ENCODE measurements at places on chromosomes 12 and 14.

- no peak for DNase-seq
Measured at GRCh38 chr12:51391283-51392123, at the start of gene GALNT6. GALNT6 (minus strand) TSS chr12:51391406; CDS start chr12:51379781, 11,625 bp downstream.

GRCh38 chr14:92563765-92564285 is 50.2 kb downstream of the RIN3 start:
- DNase-seq, result no peak

GRCh38 chr12:23055004-23055403 is 430.0 kb downstream of the ETNK1 start:
- no peak for DNase-seq

DNA sequence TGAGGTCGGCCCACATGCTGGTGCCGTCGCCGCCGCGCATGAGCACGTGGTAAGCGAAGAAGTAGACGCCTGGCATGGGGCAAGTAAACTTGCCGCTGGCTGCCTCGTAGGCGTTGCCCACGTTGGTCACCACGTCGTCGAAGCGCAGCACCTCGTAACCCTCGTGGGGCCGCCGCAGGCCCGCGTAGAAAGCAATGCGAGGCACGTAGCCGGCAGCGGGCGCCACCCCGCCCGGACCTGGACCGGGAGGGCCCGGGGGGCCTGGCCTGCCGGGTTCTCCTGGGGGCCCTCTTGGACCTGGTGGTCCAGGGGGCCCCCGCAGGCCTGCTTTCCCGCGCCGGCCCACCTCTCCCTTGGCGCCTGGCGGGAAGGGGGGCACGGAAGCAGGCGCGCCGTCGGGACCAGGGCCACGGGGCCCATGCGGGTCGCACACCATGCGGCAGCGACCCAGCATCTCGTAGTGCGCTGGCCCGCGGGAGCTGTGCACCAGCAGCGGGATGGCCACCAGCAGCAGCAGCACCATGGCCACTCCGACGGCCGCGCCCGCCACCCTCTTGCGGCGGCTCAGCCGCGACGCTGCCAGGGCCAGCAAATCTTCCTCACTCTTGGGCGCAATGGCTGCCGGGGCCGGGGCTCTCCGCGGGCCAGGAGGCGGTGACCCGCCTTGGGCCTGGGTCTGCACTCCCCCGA is 888 bp downstream of the C1QL4 start:
- DNase-seq, result no peak

GRCh38 chr12:11801643-11802042 is 152.2 kb downstream of the ETV6 start:
- DNase-seq, result no peak

GRCh38 chr14:35395283-35395682 is 9.3 kb downstream of the NFKBIA start:
- DNase-seq, result no peak

DNA sequence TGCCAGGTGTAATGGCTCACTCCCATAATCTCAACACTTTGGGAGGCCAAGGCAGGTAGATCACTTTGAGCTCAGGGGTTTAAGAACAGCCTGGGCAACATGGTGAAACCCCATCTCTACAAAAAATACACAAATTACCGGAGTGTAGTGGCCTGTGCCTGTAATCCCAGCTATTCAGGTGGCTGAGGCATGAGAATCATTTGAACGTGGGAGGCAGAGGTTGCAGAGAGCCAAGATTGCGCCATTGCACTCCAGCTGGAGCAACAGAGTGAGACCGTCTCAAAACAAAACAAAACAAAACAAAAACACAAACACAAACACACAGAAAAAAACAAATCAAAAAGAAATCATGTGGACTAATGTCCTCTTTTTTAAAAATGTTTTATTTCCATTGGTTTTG is 104.4 kb downstream of the NUAK1 start:
- no peak for DNase-seq

DNA sequence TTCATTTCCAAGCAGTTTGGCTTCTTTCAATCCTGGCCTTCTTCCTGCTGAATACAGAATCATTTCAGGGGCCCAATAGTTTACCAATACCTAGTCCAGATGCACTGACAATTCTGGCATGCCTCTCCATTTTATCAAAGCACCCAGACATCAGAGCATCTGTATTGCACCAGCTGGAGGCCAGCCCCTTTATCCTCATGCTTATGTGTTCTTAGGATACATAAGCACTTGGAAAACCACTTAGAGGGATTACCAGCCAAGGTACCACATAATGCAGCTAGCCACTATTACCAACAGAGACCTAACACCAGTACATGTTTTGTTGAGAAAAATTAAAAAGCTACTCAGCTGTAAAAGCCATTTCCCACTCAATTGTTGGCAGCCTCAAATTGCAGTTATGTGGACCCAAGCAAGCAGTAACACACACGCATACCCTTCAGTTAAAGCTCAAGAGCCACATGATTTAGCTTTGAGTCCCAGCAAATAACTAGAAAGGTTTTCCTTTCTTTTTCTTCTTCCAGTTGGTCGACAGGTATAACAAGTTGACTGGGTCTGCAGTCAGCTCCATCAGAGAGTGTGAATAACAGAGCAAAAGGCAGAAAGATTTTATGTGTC is 263.8 kb downstream of the DIO2 start:
- DNase-seq, result no peak

GRCh38 chr12:68428724-68429501 is 96.8 kb upstream of the MDM1 start:
- no peak for DNase-seq

- DNase-seq, result no peak
Measured at GRCh38 chr12:113413488-113413939, 8.7 kb upstream of the SDSL start.

- DNase-seq, result no peak
Measured at GRCh38 chr12:65568517-65568916, 255.8 kb upstream of the HMGA2 start.

DNA sequence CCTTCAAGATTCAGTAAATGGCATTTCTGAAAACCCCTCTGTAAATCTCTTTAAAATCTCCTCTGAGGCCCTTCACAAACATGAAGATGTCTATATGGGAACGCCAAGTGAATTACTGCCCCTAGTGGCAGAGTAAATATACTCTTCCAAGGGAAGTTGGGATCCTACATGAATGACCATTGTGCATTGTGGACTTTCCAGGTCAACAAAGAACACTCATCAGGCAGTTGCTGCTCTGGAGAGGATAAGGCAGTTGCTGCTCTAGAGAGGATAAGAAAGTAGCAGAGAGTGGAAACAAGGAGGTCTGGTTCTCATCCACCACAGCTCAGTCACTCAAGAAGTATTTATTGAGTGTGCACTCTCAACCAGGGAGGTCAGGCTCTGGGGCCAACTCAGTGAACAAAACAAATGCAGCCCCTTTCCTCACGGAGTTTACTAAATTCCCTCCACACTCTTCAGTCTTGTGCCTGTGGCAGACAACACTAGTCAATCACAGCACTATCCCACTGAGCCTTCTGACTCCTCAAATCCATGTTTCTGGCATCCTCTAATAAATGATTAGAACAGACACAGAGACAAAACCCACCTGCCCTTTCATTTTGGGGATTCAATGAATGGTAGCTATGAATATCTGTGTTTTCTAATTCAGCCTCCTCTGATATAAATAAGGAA is 52.9 kb downstream of the SVOP start:
- no peak for DNase-seq

GRCh38 chr12:101480849-101481248 is 5.7 kb downstream of the SPIC start:
- DNase-seq, result no peak

DNA sequence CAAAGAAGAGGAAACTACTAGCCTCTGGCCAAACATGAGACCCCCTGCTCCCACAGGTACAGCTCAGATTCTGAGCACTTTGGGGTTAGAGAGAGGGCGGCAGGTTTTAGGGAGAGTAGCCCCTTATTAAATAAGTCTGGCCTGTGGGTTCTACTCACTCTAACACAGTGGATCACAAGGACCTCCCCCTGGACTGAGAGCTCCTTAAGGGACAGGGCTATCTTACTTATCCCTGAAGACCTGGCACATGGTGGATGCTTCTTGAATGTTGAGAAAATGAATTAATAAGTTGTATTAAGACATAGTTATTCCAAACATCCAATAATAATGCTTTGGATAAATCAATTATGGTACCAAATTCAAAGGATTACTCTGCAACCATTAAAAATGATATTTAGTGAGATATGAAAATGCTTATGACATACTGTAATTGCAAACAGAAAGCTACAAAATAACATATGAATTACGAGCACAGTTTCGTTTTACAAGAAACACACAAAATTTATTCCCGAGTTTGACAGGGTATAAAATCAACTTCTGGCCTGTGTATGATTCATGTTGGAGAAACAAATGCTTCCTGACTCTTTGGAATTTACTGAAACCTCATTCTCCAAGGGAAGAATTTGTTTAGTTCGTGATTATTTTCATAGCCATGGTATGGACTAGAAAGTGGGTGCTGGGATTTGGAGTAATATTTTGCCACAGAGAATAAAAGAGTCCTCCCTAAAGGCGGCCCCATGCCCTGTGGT is 59.3 kb upstream of the BDKRB2 start:
- no peak for DNase-seq

- no peak for DNase-seq
Measured at GRCh38 chr12:31009976-31010375, 63.7 kb upstream of the DDX11 start.

- DNase-seq, result no peak
Measured at GRCh38 chr14:106691601-106692291, 1165.4 kb downstream of the TMEM121 start.

DNA sequence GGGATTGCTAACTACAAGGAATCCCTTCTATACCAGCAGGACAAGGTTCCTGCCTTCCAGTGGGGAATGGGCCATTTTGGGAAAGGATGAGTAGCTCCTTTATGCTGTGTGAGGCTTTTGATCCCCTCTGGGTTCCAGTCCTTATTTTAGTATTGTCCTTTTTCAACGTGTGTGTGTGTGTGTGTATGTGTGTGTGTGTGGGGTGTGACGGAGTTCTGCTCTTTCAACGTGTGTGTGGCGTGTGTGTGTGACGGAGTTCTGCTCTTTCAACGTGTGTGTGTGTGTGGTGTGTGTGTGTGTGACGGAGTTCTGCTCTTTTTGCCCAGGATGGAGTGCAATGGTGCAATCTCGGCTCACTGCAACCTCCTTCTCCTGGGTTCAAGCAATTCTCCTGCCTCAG is 27.4 kb downstream of the RAB35 start:
- DNase-seq, result no peak

GRCh38 chr14:87411370-87411769 is 581.6 kb downstream of the GALC start:
- DNase-seq, result no peak

GRCh38 chr12:53184828-53185227 is 4.1 kb upstream of the CSAD start:
- DNase-seq, result no peak

DNA sequence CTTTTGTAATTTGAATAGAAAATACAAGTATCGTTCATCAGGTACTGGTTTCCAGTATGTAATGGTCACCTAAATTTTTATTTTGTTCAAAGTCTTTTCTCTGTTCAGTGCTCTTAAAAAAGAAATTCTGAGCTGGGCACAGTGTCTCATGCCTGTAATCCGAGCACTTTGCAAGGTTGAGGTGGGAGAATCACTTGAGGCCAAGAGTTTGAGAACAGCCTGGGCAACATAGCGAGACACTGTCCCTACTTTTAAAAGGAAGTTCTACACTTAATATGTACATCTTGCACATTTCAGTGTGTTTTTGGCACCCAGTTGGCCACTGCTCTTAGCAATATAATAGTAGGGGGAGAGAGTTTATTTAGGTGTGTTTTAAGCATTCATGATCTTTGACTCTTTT is 27.9 kb downstream of the PCNX1 start:
- no peak for DNase-seq

DNA sequence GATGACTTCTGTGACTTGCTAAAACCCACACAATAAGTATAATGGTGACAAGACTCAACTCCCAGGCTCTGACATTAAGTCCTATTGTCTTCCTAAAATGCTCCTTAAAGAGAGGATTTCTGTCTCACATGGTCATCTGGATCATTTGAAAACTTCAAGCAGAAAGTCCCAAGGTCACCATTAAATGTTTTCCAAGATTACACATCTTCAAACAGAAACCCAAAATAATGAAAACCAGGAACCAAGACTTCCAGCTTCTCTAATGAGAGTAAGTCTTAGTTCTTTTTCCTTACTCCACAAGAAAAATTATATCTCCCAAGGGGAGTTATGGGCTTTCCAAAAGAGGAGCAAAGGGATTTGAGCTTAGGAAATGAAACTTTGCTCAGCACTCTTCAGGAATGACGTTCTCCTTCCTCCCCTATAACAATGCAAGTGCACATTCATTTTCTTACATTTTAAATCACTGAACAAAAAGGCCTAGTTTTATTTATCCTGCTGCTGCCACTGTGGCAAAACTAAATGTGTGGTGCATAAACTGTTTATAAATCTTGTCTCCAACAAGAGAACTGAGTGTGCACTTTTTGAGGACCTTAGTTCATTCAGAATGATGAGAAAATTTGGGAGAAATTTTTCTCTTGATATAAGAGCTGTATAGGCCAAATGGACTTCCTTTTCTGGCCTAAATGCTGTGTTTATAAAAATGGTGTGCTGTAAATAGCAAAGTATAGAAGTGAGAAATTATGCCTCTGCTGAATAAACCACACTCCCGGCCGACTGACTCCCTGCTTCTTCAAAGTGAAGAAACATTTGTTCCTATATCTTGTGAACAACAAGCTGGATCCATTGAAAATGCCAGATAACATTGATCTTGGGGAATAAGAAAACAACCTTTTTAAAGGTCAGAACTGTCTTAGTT is 148.4 kb upstream of the PLEKHG7 start:
- DNase-seq, result no peak

DNA sequence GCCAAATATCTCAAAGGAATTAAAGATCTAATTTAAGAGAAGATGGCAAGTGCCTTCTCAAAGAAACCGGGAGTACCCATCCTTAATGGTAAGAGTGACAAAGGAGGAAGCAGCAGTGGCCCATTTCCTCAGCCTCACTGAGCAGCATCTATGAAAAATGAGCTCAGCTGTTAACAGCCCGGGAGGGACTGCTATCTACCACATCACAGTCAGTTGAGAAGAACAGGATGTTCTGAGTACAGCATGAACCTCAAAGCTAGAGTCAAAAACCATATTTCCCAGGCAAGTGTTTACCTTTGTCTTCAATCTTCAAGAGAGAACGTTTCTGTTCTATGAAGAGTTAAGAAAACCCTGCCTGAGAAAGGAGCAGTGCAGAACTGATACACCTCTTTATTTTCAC is 115.0 kb downstream of the BTG1 start:
- DNase-seq, result no peak

- no peak for DNase-seq
Measured at GRCh38 chr14:24116128-24116814, 1.5 kb upstream of the NRL start.

GRCh38 chr14:55097881-55098560 is 31.0 kb upstream of the LGALS3 start:
- DNase-seq, result no peak
